ENCODE measurements at places on chromosomes 7 and 10.

DNA sequence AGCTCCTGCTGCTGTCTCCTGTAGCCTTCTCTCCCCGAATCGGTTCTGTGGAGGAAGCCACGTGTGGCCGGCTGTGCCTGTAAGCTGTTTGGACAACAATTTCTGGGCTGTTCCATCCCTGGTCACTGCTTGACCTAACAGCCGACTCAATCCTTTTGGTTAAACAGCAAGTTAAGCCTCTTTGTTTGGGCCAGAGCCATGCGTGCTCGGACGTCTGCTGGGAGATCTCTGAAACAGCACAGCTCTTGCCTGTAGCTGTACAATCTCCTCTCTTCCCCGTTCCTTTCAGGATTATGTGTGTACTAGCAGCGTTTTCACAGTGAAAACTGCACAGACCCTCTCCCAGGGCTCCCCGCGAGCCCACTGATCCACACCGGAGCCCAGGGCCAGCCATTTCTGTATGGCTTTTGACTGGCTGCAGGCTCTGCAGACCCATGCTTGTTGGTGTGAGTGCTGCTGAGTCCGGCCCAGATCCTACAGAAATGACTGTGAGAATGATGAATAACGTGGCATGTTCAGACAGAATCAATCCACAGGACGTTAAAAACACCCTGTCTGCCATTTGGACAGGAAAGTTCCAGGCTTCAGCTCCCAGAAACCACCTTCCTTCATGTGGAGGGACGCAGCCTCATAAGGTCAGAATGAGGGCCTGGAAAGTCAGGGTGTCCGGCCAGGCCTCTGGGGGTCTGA, 428.6 kb upstream of the ADARB2 start:
- DNase-seq: no peak

DNA sequence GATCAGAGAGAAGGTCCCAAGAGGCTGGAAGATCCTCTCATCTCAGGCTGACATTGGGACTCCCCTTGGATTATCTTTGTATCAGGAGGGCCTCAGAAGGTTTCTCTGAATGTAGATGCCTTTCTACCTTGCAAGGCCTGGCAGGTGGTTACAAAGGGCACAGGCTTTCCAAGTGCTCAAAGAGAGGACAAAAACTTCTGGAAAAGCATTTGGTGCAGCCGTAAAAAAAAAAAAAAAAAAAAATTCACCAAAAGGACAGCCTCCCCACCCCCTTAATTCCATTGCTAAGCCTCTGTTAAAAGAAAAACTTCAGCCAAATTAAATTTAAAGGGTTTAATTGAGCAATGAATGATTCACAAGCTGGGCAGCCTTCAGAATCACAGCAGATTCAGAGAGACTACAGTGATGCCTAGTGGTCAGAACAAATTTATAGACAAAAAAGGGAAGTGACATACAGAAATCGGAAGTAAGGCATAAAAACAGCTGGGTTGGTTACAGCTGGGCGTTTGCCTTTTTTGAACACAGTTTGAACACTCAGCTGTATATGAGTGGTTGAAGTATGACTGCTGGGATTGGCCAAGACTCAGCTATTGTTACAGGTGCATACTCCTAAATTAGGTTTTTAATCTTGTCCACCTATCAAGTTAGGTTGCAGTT, 42.5 kb upstream of the LRGUK start:
- DNase-seq: no peak

DNA sequence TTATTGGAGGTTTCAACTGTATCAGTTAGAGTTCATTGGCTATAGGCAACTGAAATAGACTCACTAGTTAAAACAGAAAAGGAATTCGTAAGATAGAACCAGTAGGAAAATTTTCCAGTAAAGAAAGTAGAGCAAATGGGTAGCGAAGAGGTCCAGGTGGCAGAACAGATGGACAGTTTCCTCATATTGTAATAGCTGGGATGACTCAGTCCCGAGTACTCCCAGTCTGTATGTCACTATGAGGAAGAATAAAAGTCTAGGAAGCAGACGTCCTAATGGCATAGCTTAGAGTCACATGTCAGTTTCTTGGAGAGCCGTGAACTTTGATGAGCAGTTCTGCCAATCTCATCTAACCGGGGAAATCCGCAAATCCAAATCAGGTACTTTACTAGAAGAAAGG, 95.3 kb downstream of the RNF32 start:
- no peak for DNase-seq

DNA sequence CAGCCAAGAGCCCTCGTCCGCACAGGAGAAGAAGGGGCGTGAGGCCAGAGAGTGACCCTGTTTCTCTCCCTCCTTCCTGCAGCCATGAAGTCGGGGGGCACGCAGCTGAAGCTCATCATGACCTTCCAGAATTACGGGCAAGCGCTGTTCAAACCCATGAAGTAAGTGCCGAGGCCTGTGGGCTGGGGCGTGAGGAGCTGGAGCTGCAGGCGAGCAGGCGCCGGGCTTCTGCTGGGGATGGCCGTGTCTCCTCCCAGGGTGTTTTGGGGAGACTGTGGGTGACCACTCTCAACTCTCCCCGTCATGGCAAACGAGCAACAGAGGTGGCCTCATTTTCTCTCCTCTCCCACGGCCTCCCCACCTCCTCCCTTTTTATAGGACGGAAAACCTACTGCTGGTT, 16.4 kb downstream of the FAM20C start:
- DNase-seq: no peak

DNA sequence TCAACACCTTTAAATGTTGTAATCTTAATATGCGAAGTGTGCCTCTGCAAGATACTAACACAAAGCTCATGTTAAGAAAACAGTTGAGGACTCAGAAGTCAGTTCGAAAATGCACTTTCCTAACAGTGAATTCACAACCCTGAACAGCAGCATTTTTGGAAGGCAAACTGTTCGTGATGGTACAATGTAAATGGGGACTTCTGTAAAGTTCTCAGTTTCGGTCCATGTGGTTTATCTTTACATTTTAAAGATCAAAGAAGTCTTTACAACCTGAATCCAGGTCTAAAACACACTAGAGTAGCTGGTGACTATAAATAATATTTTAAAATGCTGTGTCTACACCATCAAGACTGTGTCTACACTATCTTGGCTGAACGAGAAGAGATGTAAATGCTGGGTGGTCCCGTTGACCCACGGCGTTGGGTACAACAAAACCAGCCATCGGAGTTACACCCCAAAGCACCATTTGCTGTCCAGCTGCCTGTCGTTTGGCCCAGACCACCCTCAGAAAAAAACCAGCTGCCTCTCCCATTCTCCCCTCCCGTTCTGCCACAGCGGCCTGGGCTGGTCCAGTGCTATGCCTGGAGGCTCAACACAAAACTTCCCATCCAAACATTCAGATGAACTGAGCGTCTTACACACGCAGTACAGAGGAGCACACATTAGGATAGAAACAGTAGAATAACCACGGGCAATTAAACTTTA, 42.9 kb downstream of the MKI67 start:
- no peak for DNase-seq

- DNase-seq: no peak
These were observed 149.3 kb downstream of the FGFR2 start for GRCh38 chr10:121448766-121449421.

- DNase-seq: no peak
These were observed 687 bp downstream of the EPDR1 start for GRCh38 chr7:37920849-37921805.

GRCh38 chr7:158479021-158479663, 108.5 kb downstream of the PTPRN2 start:
- no peak for DNase-seq

DNA sequence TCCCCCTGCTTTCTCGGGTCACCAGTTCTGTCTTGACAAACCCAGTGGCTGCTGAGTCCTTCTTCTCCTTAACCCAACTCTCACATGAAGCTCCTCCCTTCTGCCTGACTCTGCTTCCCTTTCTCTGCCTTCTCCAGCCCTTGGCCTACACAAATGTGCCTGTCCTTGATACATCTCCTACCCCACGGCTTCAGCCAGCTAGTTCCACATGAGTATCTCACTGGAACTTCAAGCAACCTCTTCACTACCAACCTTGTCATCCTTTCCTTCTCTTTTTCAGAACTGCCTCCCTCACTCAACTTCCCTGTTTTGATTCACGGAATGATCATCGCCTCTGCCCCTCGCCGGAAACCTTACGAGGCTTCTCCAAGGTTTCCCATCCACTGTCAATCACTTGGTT, 55.9 kb downstream of the PDIA4 start:
- DNase-seq: no peak

DNA sequence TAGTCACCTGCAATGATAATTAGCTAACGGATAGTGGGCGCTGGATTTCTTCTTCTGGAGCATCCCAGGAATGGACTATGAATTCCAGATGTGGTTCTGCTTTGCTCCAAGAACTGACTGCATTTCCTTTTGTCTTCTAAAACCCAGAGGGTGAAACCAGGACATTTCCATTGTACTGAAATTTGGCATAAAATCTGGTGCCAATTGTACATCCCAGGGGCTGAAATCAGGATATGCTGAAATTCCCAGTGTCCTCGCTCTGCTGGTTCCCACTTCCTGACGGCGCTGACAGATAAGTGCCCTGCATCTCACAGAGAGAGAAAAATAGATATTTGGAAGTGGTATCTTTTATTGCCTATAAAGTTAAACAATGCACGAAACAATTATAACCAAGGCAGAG, 31.9 kb downstream of the RBM20 start:
- DNase-seq: no peak

DNA sequence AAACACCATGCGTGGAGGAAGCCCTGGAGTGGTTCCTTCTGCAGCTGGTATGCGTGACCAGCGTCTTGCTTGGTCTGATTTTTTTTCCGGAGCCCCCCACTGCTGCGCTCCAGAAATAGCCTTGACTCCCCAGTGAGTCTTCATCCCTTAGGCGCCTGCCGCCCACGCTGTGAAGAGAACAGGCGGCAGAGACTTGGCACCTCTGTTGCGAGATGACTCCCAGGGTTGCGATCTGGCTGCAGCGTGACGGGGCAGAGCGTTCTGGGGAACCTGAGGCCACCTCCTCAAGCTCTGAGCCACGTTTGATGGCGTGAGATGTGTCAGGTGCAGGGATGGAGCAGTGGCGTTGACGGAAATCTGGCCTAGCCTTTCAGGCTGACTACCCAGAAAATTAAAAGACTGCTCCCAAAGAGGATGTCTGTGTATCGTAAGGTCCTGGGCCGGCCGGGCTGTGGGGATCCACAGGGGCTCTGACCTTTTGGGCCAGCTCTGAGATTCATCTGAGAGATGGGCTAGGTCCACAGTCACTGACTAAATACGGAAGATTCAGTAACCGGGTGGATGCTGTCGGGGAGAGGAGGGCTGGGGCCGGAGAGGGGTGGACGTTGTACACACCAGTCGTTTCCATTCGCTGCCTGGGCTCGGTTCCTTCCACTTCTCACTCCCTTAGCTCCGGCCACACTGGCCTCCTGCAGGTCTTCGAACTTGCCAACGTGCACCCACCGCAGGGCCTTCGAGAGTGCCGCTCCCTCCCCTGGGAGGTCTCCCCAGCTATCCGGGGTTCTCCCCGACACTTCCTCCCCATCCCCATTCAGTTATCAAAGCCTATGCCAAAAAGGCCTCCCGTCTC, 33.8 kb downstream of the PFKFB3 start:
- no peak for DNase-seq

DNA sequence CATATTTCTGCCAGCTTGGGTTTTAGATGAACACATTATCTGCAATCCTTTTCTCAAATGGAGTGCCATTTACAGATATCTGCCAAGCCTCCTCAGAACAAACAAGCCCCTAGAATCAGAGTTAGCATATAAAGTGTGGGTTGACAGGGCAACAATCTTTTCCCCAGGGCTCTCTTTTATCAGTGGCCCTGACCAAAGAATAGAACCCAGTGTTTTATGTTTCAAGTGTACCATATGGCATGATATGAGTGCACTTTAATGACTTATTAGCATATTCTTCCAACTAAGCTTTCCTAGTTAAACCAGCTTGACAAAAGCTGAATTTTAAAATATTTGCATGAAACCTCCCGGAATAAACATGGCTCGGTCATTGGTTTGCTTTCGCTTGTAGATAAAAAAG, 57.3 kb downstream of the EVX1 start:
- DNase-seq: no peak

DNA sequence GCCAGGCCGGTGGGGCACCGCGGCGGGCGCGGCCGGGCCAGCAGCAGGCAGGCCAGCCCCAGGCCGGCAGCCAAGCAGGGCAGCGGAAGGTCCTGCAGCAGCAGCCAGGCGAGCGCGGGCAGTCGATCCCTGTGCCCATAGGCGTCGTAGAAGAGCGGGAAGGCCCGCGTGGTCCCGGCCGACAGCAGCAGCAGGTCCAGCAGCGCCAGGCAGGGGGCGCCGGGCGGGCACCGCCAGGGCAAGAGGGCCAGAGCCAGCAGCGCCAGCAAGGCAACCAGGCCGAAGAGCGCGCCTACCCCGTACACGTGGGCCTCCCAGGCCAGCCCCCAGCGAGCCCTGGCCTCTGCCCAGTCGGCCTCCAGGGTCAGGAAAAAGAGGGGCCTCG, 8.4 kb upstream of the RBM28 start:
- no peak for DNase-seq
